ENCODE measurements at places on chromosomes 2 and 18. TPM values are rescaled to one million over a fixed set of nuclear protein-coding genes. Genes with fewer than 3 reads are reported as not detected.
A peak's percentile ranks its signal among the peaks of the same experiment; 100 is the strongest.

DNA sequence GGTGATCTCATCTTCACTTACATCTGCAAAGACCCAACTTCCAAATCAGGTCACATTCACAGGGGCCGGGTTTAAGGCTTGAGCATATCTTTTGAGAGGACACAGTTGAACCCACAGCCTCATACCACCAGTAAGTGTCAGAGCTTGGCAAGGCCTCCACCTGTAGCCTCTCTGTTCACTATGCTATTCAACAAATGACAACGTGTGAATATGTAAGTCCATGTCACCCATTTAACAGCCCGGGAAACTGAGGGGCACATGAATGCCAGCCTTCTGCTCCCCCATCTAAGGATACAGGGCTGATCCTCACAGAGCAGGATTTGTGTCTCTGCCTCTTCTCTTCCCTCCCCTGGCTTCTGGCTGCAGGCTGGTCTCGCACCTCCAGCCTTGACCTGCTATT lies 3.5 kb upstream of the KCNF1 start:
- DNase-seq, result no peak

The PIEZO2 gene
- 1.3 TPM for total RNA-seq

DNA sequence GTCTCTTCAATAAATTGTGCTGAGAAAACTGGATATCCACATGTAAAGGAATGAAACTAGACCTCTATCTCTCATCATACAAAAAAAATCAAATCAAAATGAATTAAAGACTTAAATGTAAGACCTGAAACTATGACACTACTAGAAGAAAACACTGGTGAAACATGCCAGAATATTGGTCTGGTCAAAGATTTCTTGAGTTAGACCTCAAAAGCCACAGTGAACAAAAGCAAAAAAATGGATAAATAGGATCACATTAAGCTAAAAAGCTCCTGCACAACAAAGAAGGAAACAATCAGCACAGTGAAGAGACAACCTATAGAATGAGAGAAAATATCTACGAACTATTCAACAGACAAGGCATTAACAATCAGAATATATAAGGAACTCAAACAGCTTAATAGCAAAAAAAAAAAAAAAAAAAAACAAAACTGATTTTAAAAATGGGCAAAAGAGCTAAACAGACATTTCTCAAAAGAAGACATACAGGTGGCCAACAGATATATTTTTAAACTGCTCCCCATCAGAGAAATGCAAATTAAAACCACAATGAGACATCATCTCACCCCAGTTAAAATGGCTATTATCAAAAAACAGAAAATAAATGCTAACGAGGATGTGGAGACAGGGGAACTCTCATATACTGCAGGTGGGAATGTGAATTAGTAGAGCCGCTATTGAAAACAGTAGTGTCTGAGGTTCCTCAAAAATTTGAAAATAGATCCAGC lies 66.3 kb downstream of the NCKAP1 start:
- no peak for DNase-seq

DNA sequence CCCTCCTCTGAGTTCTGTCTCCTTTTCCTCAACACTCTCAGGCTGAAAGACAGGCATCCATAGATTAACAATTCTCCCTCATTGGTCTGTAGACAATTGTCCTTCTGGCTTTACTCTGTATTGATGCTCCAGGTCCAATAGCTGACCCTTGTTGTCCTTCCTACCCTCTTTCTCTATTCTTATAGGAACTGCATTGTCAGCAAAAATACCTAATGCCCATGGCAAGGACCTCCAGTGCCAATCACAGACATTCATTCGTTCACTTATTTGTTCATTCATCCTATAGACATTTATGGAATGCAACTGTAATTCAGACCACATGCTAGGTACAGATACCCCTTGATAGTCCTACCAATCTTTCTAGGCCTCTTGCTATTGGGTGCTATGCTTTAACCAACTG lies 69.8 kb upstream of the DTNA start:
- no peak for DNase-seq

The GPR17 gene
- not detected for total RNA-seq

- peak; percentile 74 for DNase-seq
Measured at GRCh38 chr2:234550511-234551107, 53.7 kb upstream of the ARL4C start.
